GM23248 (cell line): ENCODE measurements at places on chromosomes 2 and 18. TPM values are rescaled to one million over a fixed set of nuclear protein-coding genes. Genes with fewer than 3 reads are reported as not detected.
A peak's percentile ranks its signal among the peaks of the same experiment; 100 is the strongest.

DNA sequence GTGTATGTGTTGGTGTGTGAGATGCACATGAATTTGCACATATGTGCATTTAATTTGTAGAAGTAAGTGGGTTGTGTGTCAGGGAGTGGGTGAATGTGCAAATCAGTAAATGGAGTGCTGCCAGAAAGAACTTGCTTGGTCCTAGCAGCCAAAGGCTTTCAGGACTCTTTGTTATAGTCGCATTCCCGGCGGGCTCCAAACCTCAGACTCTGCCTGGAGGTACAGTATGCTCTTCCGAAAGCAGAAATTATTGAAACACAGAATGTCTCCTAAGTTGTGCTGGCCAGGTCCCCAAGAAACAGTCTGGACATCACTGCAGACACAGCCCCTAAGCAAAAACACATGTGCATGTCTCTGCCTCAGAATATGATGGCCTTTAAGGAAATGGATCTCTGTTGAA, 232.4 kb downstream of the INSIG2 start:
- H3K4me3 ChIP-seq: no peak overlapping the region
- no peak overlapping the region for H3K27ac ChIP-seq
- peaks cover 11% of the 10 kb centered on the region for H3K4me1 ChIP-seq
- no peaks in the 10 kb centered on the region for H3K27me3 ChIP-seq

RAB6C gene
- not detected in 2 replicates for total RNA-seq

GRCh38 chr2:218168635-218169462, 2.1 kb upstream of the CXCR1 start:
- peak; percentile 46 for DNase-seq
- H3K27me3 ChIP-seq: peaks cover 57% of the 10 kb centered on the region
- H3K4me1 ChIP-seq: no peaks in the 10 kb centered on the region
- no peaks in the 10 kb centered on the region for H3K36me3 ChIP-seq
- no peak overlapping the region for H3K4me3 ChIP-seq

- peaks cover 17% of the 10 kb centered on the region for H3K27me3 ChIP-seq
- H3K4me1 ChIP-seq: no peaks in the 10 kb centered on the region
- H3K4me3 ChIP-seq: peak overlapping the region; percentile 70
- peak; percentile 23 for DNase-seq
- H3K27ac ChIP-seq: no peak overlapping the region
- no peaks in the 10 kb centered on the region for H3K36me3 ChIP-seq
These were observed 868 bp downstream of the CGREF1 start for GRCh38 chr2:27117995-27118524.
